ENCODE measurements at places on chromosomes 2 and 18. TPM values are rescaled to one million over a fixed set of nuclear protein-coding genes. Genes with fewer than 3 reads are reported as not detected.
A peak's percentile ranks its signal among the peaks of the same experiment; 100 is the strongest.

COL6A3 gene
- polyA plus RNA-seq, result 229 TPM

GRCh38 chr2:6381326-6381725 is 484.4 kb downstream of the CMPK2 start:
- no peaks in the 10 kb centered on the region for H3K36me3 ChIP-seq
- DNase-seq, result peak; percentile 50
- no peaks in the 10 kb centered on the region for H3K4me1 ChIP-seq
- no peak overlapping the region for H3K27ac ChIP-seq

GRCh38 chr2:190746971-190747761 is 98.3 kb downstream of the NAB1 start:
- H3K36me3 ChIP-seq, result no peaks in the 10 kb centered on the region
- no peaks in the 10 kb centered on the region for H3K4me1 ChIP-seq
- peak; percentile 19 for DNase-seq
- no peak overlapping the region for H3K4me3 ChIP-seq

DNA sequence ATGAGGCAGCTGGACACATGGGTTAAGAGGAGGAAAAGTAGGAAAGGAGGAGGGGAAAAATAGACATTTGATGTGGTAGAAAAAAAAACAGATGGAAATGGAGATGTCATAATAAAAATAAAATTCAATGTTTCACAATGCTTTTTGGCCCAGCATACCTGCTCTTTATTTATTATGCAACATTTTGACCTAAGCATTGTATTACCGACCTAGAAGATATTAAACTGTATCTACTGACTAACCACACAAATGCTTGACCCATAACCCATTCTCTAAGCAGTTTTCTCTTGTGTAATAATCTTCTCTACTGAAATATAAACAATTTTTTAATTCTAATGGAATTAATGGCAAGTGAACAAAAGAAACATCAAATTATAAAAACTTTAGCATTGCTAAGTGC is 362.3 kb downstream of the FBXO15 start:
- no peaks in the 10 kb centered on the region for H3K4me1 ChIP-seq
- no peaks in the 10 kb centered on the region for H3K36me3 ChIP-seq
- H3K27me3 ChIP-seq, result no peaks in the 10 kb centered on the region
- H3K27ac ChIP-seq, result no peak overlapping the region

DNA sequence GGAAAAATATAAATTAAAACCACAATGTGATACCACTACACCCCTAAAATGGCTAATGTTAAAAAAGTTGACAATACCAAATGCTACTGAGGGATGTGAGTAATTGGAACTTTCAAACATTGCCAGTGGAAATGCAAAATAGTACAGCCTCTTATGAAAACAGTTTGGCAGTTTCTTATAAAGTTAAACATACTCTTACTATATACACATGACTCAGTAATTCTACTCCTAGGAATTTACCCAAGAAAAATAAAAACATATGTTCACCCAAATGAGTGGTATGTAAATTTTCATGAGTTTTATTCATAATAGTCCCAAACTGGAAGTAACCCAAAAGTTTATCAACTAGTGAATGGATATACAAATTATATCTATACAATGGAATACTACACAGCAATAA is 228.0 kb downstream of the CYP26B1 start:
- no peak overlapping the region for H3K4me3 ChIP-seq
- H3K27ac ChIP-seq, result no peak overlapping the region
- no peak for DNase-seq
- no peaks in the 10 kb centered on the region for H3K27me3 ChIP-seq
- H3K4me1 ChIP-seq, result peaks cover 3% of the 10 kb centered on the region

LYPD6B gene
- polyA plus RNA-seq, result 0.16 TPM

MBD1 gene
- polyA plus RNA-seq, result 40.6 TPM

- H3K4me1 ChIP-seq, result peaks cover 14% of the 10 kb centered on the region
- no peak for DNase-seq
- H3K4me3 ChIP-seq, result no peak overlapping the region
- H3K27ac ChIP-seq, result no peak overlapping the region
- no peaks in the 10 kb centered on the region for H3K27me3 ChIP-seq
- no peaks in the 10 kb centered on the region for H3K36me3 ChIP-seq
These were observed 161.2 kb upstream of the EPAS1 start for GRCh38 chr2:46135958-46136357.

DNA sequence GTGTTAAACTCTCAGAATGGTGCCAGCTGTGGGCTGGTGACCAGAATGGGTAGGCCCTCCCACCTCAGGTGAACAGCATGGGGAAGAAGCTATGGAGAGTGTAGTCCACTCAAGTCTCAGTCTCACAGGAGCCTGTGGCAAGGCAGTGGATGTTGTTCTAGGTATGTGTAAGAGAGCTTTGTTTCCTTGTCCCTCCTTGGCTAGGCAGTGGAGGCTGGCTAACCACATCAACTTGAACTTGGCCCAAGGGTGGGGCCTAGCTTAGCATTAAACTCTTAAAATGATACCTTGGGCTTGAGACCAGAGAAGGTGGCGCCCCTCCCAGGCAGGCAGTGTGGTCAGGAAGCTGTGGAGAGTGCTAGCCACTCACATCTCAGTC is 53.2 kb upstream of the SLC4A10 start:
- H3K36me3 ChIP-seq, result no peaks in the 10 kb centered on the region
- no peak for DNase-seq
- no peaks in the 10 kb centered on the region for H3K27me3 ChIP-seq

STON1 gene
- 10.0 TPM for polyA plus RNA-seq

DNA sequence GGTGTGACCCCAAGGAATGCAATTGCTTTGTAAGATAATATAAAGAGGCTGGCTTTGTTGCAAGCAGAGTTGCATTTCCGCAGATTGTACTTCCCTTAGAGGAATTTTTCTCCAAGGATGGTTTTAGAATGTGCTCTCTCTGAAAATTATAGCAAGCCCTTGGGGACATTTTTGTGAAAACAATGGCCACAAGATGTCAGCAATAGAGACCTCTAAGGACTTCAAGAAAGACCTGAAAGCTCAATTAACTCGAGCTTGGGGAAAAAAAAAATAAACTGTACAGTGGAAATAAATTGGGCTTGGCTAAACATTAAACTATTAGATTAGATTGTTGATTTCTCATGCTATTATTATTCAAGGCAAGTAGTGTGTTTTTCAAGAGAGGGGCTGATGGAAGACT is 81.3 kb upstream of the KYNU start:
- H3K27ac ChIP-seq, result no peak overlapping the region
- H3K27me3 ChIP-seq, result no peaks in the 10 kb centered on the region
- no peaks in the 10 kb centered on the region for H3K4me1 ChIP-seq
- no peak overlapping the region for H3K4me3 ChIP-seq
- no peaks in the 10 kb centered on the region for H3K36me3 ChIP-seq

GRCh38 chr2:156401861-156402260 is 34.3 kb upstream of the GPD2 start:
- H3K4me1 ChIP-seq, result peaks cover 5% of the 10 kb centered on the region
- no peaks in the 10 kb centered on the region for H3K36me3 ChIP-seq
- no peaks in the 10 kb centered on the region for H3K27me3 ChIP-seq
- H3K4me3 ChIP-seq, result no peak overlapping the region

TEX44 gene
- polyA plus RNA-seq, result not detected

HMSD gene
- not detected for polyA plus RNA-seq

ASAP2 gene
- polyA plus RNA-seq, result 22.2 TPM

Measured in muscle of leg (tissue), 16 donors.